ENCODE measurements at places on chromosomes 12 and 14.

DNA sequence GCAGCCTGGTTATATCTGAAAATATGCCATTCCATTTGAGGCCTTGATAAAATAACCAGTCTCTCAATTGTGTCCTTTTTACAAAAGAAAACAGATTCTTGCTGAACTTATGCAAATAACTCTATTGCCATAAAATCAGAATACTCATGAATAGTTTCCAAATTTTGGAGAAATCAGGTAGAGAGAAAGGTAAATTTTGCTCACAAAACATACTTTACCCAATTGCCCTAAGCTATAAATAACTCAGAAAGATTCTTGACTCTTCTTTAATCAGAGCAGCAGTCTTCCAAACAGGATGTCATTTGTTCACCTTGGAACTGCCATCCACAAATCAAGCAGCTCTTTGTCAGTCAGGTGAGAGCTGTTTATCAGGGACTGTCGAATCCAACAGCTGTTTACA is 12.6 kb downstream of the ZNF26 start:
- no peak for ATAC-seq

DNA sequence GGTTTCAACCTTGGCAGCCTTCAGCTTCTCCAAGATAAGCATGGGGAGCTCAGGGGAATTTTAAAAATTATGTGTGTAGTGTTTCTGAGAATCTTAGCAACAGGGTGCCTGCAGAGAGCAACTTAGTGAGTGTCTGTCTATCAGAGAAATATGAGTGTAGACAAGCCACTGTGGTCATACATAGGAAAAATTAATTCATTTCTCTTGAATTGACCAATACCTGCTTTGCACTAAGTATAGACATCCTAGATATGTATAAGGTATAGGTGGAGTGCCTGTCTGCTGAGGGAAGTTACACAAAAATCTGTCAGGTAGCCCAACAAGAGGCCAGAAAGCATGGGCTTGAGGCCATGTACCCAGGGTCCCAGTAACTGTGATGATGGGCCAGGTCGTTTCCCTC is 20.7 kb downstream of the HELB start:
- ATAC-seq, result no peak

- no peak for ATAC-seq
These were observed 95.5 kb downstream of the TMX1 start for GRCh38 chr14:51335531-51335930.

DNA sequence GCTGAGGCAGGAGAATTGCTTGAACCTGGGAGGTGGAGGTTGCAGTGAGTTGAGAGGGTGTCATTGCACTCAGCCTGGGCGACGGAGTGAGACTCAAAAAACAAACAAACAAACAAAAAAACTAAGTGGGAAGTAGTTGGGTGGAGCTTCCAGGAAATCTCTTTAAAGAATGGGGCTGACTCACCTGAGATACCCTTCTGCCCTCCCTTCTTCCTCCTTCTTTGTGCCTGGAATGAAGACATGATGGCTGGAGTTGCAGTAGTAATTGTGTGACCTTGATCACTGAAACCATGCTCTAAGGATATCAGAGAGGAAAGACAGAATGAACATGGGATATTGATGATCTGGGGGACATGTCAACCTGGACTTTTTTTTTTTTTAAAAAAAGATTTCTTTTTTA is 87.6 kb upstream of the MED13L start:
- ATAC-seq, result no peak

- no peak for ATAC-seq
These were observed 475.0 kb downstream of the GLT1D1 start for GRCh38 chr12:129328235-129328634.

DNA sequence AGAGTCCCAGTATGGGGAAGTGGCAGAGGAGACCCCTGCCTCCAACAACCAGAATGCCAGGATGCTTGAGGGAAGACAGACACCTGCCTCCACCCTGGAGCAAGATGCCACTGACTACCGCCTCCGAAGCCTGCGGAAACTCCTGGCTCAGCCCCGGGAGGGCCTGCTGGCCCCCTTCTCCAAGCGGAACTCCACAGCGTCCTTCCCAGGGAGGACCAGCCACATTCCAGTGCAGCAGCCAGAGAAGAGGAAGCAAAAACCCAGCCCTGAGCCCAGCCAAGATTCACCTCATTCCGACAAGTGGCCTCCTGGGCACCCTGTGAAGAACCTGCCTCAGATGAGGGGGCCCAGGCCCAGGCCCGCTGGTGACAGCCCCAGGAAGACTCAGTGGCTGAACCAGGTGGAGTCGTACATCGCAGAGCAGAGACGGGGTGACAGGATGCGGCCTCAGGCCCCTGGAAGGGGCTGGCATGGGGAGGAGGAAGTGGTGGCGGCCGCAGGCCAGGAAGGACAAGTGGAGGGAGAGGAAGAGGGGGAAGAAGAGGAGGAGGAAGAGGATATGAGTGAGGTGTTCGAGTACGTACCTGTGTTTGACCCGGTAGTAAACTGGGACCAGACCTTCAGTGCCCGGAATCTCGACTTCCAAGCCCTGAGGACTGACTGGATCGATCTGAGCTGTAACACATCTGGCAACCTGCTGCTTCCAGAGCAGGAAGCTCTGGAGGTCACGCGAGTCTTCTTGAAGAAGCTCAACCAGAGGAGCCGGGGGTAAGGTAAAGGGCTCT is 93.7 kb downstream of the B4GALNT3 start:
- ATAC-seq, result peak; percentile 48

- no peak for ATAC-seq
These were observed 5.2 kb downstream of the GPR132 start for GRCh38 chr14:105059925-105060565.

GRCh38 chr14:96080571-96080970 is 41.4 kb downstream of the C14orf132 start:
- no peak for ATAC-seq

DNA sequence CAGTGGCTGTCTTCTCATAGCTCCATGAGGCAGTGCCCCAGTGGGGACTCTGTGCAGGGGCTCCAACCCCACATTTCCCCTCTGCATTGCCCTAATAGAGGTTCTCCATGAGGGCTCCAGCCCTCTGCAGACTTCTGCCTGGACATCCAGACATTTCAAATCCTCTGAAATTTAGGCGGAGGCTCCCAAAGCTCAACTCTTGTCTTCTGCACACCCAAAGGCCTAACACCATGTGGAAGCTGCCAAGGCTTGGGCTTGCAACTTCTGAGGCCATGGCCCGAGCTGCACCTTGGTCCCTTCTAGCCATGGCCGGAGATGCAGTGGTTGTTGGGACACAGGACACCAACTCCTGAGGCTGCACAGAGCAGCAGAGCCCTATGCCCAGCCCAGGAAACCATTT is 20.5 kb upstream of the PPP2R5C start:
- no peak for ATAC-seq

DNA sequence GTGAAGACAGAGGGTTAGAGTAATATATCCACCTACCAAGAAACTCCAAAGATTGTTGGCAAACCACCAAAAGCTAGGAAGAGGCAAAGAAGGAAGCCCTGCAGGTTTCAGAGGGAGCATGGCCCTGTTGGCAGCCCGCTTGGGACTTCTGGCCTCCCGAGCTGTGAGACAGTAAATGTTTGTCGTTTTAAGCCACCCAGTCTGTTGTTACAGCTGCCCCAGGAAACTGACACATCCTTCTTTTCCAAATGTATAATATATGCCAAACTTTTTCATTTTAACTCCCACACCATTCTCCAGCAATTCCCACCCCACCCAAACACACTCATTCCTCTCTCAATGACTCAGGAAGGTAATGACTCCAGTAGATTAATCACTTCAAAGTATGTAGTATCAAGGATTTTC is 74.0 kb downstream of the RPS29 start:
- ATAC-seq, result no peak

GRCh38 chr12:115364921-115365320 is 680.9 kb upstream of the TBX3 start:
- no peak for ATAC-seq

GRCh38 chr12:3988519-3989217 is 115.5 kb upstream of the PARP11 start:
- peak; percentile 94 for ATAC-seq

- no peak for ATAC-seq
These were observed 38.7 kb downstream of the MAP1LC3B2 start for GRCh38 chr12:116597886-116598285.

DNA sequence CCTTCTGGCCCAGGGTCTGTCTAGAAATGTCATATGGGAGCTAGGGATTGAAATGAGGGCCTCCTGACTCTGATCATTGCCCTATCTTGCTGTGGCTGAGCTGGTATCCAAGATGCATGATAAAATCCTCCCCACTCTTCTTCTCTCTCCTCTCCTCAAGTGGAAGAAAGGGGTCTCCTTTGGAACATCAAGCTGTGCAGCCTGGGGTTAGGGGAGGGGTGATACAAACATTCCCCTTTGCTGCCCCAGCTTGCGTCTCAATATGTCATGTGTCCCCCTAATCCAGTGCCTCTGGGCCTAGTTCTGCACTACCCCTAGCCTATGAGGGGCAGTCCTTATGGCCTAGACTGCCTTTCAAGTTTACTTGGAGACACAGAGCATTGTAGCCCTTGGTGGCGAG is 8.5 kb downstream of the RDH16 start:
- ATAC-seq, result no peak

- ATAC-seq, result no peak
These were observed 126.9 kb downstream of the GALC start for GRCh38 chr14:87866116-87866515.

- ATAC-seq, result no peak
These were observed 10.1 kb upstream of the CACNA2D4 start for GRCh38 chr12:1928439-1929121.

DNA sequence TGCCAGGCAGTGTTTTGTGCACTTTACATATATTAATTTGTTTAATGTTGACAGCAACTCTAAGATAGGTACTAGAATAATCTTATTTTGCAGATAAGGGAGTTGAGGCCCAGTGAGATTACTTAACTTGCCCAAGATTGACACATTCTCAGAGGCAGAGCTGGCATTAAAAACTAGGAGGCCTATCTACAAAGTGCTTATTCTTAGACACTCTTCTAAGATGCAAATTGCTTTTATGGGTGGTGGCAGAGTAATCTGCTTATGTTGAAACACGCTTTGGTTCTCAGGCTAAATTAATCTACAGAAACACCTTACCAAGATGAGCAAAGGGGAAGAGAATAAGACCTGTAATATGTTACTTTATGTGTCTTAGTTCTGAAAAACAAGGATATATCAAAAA is 7.2 kb downstream of the MGP start:
- no peak for ATAC-seq

Measured in stimulated activated memory B cell treated with anti-CD40 and anti-IgM and Interleukin-4, amounts not matched to agents 10 μg/mL and 1 μg/mL and 100 μg/mL, for 72 hours (primary cell).